ENCODE measurements at places on chromosomes 13 and 19.

- no peak for DNase-seq
These were observed 965 bp upstream of the EIF3G start for GRCh38 chr19:10120538-10121189.

GRCh38 chr19:4542896-4543841 lies 3.3 kb upstream of the LRG1 start:
- DNase-seq = peak; percentile 82

DNA sequence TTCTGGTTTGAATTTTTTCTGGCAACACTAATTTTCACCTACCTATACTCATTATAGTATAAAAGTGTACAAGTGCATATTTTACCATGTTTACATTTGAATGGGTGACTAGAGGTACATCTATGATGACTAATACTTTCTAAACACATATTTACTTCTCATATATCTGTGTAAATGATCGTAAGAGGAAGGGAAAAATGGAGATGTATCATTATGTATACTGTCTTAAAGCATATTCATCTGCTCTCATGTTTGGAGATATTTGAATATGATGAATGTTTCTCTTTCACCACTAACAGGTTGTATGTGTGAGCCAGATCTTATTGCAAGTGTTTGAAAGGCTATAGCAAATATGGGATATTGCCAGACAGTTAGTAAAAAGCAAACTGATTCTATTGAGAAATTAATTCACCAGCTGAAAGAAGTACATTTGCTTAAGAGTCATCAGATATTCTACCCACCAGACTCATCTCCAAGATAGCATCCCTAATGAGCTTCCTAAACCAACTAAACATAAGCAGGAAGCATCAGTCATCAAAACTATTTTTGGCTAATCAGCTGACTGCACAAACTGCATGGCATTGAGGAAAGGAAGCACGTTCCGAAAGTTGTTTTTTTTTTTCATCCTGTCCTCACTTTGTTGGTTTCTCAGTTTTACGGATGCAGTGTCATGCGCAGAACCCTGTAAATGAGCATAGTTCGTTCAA lies 738.2 kb downstream of the GPC5 start:
- peak; percentile 19 for DNase-seq

- peak; percentile 54 for DNase-seq
These were observed 75.9 kb downstream of the ESD start for GRCh38 chr13:46721054-46721453.

DNA sequence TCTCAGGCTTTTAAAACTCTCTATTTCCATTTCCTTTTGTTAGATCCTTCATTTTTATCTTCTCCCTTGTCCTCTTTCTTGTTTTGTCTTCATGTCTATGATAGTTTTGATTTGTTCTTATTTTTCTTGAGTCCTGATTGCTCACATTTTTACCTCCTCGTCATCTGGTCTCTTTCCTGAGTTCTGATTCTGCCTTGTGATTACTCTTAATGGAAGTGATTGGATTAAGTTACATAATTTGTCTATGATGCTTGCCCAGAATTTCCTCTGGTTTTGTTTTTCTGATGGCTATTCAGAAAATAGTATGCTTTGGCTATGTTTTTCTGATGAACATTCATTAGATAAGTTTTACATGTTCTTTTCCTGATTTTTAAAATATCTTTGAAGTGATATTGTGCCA lies 102.6 kb downstream of the DNAJC3 start:
- DNase-seq = no peak

DNA sequence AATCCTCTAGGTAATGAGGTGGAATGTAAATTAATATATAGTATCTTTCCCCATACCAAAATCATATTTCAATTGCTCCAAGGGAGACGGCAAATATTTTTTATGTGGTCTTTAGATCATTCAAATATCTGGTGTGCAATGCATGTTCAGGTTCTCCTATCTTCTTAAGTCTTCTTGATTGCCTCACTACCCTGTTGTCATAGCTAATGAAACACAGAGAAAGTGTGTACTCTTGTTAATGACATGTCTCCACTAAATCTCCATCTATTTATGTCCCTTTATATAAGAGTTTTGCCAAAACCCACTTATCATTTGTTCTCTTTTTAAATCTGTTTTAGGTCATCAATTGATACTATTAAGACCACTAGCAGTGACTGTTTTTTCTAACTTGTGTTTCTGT lies 6.6 kb downstream of the STARD13 start:
- DNase-seq = no peak

- DNase-seq = no peak
These were observed 10.2 kb downstream of the N4BP2L2 start for GRCh38 chr13:32528358-32528757.

DNA sequence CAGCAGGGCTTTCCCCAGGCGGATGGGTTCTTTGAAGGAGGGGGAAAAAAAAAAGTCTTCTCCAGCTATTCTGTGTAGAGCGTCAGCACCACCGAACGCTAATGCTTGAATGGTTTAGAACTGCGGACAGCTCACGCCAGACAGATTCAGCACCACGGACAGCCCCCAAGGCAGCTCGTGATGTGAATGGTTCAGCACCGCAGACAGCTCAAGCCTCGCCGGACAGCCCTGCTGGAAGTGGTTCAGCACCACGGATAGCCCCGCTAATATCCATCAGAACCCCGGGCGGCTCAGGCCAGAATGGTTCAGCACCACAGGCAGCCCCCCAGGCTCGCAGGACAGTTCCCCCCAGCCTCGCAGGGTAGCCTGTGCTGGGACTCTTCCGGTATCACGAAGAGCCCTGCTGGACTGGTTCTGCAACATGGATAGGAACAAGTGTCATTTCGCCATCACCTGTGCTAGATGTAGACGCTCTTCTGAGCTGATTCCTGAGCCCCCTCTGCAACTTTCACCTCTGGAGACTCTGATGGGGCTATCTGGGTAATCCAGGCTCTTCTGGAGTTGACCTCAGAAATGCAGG lies 4.9 kb upstream of the SMIM17 start:
- DNase-seq = peak; percentile 44

DNA sequence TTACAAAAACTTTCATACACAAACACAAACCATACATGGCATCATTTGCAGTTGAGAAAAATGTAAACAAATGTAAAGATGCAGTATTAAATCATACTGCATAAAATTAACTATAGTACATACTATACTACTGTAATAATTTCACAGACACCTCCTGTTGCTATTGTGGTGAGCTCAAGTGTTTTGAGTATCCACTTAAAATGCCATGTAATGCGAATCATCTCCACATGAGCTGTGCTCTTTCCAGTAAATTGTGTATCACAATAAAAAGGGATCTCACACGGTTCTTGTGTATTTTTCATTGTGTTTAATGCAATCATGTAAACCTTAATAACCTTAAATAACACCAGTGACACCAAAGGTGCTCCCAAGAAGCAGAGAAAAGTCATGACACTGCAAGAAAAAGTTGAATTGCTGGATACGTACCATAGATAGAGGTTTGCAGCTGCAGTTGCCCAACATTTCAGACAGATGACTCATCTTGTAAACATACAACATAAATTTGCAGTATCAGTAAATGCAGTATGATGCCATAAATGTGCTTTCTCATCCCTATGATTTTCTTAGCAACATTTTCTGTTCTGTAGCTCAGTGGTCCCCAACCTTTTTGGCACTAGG lies 166.6 kb downstream of the RAP2A start:
- DNase-seq = peak; percentile 1

DNA sequence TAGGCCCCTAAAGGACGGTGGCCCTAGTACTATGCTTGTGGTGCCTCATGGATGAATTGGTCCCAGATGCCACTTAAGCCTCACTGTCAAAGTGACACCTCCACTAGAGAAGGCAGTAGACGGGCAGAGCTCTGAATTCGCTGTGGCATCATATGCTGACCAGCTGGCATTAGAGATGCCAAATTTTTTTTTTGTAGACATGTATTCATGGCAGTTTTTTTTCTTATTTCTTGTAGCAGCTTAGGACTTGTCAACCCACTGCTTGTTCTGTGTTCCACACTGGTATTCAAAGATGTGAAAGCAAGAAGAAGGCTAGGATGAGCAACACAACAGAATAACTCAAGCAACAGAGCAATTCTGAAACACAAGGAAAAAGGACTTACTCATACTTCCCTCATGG lies 212.5 kb downstream of the DLEU7 start:
- no peak for DNase-seq

GRCh38 chr13:73250061-73250460 lies 191.3 kb downstream of the KLF5 start:
- no peak for DNase-seq

- DNase-seq = no peak
These were observed 44.3 kb upstream of the ADGRE1 start for GRCh38 chr19:6842871-6843607.

DNA sequence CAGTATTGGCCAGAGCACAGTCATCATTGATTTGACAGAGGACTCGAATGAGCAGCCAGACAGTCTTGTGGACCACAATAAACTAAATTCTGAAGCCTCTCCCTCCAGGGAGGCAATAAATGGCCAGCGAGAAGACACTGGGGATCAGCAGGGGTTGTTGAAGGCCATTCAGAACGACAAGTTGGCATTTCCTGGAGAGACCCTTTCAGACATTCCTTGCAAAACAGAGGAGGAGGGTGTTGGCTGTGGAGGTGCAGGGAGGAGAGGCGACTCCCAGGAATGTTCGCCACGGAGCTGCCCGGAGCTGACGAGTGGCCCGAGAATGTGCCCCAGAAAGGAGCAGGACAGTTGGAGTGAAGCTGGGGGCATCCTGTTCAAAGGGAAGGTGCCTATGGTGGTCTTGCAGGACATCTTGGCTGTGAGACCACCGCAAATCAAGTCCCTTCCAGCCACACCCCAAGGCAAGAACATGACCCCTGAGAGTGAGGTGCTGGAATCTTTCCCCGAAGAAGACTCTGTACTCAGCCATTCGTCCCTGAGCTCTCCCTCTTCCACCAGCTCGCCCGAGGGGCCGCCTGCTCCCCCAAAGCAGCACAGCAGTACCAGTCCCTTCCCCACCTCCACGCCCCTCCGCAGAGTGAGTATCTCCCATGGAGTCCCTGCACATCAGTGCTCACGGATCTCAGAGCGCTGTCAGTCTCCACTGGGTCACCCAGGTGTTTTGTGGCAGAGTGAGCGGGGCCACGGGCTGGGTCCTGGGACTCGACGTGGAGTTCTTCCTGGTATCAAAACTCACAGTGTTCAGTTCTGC lies 6.9 kb downstream of the CHAF1A start:
- DNase-seq = no peak

- peak; percentile 31 for DNase-seq
These were observed 45.8 kb downstream of the MLLT1 start for GRCh38 chr19:6233827-6234511.

DNA sequence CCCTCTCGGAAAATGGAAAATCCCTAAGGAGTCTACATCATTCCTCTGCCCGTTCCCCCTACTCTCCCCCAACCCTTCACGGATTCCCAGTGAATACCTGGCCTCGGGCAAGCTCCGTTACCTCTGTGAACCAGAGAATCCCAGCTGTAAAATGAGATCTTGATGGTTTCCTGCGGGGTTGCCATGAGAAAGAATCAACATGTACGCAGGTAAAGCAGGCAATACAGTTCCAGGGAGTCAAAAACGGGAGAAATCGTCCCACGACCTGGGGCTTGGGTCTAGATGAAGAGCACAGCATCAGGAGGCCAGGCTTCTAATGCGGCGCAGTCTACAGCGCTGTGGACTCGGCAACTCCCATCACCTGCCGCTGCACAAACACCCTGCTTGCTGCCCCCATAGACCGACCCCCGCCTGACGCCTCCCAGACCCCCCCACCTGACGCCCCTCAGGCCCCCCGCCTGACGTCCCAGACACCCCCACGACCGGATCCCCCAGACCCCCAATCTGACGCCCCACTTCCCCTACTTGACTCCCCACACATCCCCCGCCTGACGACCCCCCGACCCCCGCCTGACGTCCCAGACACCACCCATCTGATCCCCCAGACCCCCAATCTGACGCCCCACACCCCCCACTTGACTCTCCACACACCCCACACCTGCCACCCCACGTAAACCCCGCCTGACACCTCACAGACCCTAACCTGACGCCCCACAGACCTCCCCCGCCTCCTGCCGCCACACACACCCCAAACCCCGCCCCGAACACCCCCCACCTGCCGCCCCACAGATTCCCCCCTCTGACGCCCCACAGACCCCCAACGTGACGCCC lies 680 bp downstream of the LIG4 start:
- DNase-seq = no peak
